NCI-H748 treated with DMSO at 0.1 percent for 48 hours (cell line): ENCODE measurements at places on chromosomes 6 and 20.

DNA sequence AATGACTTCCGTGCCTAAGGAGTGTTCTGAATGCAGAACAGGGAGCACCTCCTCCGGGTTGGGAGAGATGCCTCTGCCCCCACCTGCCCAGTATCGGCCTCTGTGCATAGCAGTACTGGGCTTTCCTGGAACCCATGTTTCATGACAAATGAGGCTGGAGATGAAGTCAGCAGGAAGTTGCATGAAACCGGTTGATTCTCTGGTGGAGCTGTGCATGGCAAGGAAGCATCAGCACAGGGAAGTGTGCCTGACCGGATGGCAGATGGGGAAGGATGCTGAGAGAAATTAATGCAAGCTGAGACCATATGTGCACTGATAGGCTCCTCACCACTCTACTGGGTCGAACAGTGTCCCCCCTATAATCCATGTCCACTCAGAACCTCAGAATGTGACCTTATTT lies 155.5 kb downstream of the CDH26 start:
- no peak for DNase-seq

- no peak for DNase-seq
Measured at GRCh38 chr6:67121115-67121514, 1414.1 kb upstream of the EYS start.

DNA sequence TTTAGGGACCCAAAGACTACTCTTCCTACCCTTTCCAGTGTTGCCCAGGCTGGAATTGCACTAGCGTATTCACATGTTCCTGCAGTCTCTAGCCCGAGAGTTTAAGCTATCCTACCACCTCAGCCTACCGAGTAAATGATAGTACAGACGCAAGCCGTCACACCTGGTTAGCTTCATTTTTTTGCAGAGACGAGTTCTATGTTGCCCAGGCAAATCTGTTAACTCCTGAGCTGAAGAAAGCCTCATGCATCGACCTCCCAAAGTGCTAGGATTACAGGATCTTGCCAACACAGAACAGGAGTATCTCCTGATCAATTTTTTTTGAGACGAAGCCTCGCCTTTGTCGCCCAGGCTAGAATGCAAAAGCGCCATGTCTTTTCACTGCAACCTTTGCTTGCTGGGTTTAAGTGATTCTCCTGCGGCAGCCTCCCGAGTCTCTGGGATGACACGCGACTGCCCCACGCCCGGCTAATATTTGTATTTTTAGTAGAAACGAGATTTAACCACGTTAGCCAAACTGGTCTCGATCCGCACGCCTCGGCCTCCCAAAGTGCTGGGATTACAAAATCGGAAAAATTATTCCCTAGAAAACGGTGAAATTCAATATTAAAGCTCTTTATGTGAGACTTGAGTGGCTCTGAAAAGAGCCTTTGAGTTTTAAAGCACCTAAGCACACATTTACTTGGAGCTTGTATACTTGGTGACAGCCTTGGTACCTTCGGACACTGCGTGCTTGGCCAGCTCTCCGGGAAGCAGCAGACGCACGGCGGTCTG lies 128.5 kb downstream of the HFE start:
- DNase-seq: no peak

DNA sequence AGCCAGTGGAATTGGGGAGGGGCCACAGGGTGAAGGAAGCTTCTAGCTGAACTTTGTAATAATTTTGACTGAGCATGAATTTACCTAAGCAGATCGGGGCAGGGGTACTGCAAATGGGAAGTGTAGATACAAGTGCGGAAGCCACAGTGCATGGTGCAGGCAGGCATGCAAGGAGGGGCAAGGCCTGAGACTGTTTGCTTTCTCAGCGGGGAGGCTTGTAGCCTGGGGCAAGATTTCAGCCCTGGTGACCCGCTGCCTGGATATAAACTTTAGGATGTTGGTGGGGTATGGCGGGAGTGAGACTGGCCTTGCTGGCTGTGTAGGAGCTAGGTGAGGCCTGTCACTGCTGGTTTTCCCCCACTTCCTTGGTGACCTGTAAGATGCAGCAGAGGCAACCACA lies 266.4 kb upstream of the PREP start:
- DNase-seq: no peak

- peak; percentile 83 for DNase-seq
Measured at GRCh38 chr6:107116328-107116892, 1.1 kb upstream of the BEND3 start.

- DNase-seq: no peak
Measured at GRCh38 chr6:45323656-45324224, 4.4 kb upstream of the RUNX2 start.

DNA sequence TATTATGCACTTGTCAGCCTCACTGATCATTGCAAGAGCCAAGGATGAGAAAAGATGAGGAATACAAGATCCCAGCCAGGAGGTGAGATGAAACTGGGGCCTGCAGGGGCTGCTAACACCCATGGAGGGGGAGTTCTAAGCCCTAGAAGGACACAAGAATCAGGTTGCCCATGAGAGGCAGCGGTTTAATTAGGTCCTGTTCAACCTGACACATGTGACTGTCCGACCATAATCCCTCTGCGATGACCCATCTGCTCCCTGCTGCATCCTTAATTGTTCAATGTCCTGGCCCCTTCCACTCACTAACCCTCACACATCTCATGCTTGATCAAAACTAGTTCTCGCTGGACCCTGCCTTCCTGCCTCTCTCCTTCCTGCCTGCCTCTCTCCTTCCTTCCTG lies 52.2 kb upstream of the NNAT start:
- no peak for DNase-seq

DNA sequence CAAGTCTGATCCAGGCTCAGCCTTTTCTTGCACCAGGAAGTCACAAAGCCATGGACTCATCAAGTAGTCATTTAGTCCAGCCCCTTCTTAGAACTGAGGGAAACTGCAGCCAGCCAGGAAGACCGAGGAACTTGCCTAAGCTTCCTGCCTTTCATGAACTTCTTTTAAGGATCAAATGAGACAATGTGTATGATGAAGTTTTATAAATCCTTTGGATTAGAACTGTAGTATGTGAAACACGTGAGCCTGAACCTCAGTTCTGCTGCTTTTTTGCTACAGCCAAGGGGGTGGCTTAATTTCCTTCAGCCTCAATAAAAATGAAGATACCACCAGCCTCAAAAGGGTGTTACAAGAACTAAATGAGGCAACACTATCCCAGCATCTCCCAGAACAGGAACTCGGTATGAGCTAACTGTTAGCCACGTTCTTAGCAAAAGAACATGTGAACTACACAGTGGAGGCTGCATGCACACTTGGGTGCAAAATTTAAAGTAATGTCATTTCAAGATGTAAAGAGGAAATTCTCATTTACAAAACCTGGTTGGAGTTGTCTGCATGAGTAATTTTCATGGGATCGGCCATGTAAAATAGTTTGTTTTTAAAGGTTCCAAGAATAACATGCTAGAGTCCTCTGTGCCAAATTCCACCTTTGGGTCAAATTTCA lies 76.0 kb upstream of the TBC1D7 start:
- DNase-seq: no peak

DNA sequence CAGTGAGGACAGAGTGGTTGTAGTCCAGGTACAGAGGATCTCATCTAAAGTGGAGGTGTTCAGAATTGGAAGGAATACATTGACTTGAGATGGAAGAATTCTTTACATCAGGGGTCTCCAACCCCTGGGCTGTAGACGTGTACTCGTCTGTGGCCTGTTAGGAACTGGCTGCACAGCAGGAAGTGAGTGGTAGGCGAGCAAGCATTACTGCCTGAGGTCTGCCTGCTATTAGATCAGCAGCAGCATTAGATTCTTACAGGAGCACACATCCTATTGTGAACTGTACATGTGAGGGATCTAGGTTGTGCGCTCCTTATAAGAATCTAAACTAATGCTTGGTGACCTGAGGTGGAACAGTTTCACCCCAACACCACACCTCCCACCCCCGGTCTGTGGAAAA lies 121.1 kb downstream of the CDKAL1 start:
- DNase-seq: no peak

- no peak for DNase-seq
Measured at GRCh38 chr6:110475066-110475653, 1.3 kb downstream of the SLC22A16 start.

DNA sequence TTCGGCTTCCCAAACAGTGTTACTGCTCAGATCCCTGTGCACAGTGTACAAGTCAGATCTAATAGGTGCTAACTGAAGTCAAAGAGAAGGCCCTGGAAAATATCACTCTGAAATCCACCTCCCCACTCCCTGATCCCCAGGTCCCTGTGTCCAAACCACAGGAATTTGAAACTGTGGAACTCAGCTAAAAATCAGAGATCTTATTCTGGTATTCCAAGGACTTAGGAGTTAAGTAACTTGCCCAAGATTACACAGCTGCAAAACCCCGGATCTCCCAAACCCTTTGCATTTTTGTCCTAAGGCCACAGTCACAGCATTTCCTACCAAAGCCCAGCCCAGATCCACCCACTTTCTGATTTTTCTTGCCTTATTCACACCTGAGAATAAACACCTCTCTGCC lies 32.3 kb upstream of the SLC23A2 start:
- no peak for DNase-seq

- no peak for DNase-seq
Measured at GRCh38 chr20:53287357-53288042, 306.1 kb downstream of the ZNF217 start.

GRCh38 chr20:34472246-34472925 lies 43.8 kb upstream of the DYNLRB1 start:
- no peak for DNase-seq

DNA sequence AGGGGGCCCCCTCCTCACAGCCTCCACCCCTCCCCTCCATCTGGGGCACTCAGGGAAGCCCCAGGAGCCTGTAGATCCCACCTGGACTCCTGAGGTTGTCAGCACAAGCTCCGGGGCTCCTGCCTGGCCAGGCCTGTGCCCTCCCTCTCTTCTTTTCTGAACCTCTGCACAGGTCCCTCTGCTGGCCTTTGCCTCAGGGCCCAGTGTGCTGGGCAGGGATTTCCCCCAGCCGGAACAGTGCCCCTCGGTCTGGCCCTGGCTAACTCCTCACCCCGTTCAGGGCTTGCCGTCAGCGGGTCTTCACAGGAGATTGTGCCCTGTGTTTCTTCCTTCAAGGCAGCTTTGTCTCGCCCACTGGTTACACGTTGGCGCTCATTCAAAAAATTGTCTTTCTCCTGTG lies 64.9 kb downstream of the SYNDIG1 start:
- DNase-seq: no peak

DNA sequence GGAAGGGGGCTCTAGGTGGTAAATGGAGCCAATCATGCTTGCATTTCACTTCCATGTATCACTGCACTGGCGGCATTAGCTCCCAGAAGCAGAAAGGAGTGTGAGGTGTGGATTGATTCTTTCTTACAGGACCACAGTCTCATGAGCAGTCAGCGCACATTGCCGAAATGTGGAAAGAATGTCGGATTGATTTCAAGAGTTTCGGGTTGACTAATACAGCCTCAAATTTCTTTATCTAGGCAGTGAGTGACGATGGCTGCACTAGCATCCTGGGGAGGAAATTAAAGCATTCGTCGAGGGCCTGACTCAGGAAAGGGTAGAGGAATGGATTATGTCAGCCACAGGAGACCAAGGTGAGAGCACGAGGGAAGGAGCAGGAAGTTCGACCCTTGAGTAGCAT lies 222.8 kb upstream of the CDYL start:
- DNase-seq: no peak

GRCh38 chr6:22147921-22148776 lies 148.7 kb downstream of the PRL start:
- DNase-seq: peak; percentile 81

DNA sequence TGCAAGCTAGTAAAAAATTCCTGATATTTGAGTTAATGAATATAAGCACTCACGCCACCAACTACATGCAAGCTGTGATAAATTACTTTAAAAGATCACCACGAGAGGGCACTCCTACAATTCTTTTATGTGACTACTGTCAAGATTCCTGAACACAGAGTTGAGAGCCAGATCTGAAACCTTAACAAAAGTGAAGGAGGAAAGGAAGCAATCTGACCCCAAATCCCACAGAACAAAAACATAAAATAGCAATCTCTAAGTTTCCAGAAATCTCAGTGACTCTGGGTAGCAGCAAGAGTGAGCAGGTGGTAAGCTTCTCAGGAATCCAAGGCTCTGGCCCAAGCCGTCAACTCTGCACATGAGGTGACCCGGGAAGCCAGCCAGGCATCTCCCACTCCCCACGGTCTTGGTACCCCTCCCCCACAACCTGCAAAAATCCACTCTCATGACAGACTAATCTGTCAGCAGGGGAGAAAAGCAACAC lies 55.1 kb downstream of the STAU1 start:
- no peak for DNase-seq

- DNase-seq: no peak
Measured at GRCh38 chr20:44180814-44181213, 6.2 kb downstream of the JPH2 start.

- DNase-seq: no peak
Measured at GRCh38 chr6:89745096-89745495, 74.5 kb downstream of the MDN1 start.

DNA sequence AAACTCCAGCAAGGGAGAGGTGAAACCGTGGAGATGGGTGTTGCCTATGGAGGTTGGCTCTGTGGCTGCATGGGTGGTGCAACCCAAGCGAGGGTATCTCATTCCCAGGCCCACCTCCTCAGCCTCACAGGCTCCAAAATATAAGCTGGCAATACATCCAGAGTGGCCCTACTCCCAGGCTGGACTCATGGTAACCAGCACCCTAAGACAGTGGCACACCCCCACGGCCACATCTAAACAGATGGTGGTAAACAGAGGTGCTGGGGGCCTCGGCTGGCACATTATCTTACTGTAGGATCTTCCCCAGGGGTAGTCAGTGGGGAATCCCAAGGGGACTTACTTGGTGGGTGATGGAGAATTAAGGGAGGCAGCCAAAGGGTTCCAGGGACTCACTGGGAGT lies 33.7 kb upstream of the CCND3 start:
- no peak for DNase-seq

DNA sequence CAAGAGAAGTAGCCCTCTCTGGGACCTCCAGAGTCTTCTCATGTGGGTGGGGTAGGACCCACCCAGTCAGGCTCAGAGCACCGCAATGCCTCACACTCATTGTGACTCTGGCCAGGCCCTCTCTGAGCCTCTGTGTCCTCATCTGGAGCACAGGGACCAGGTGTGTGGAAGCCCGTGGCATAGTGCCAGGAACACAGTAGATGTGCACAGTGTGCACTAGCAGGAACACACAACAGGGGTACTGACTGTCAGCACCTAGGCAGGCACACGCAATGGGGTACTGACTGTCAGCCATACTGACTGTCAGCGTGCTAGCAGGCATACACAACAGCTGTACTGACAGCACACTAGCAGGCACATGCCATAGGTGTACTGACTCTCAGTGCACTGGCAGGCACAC lies 2.0 kb upstream of the STMN3 start:
- no peak for DNase-seq

- DNase-seq: no peak
Measured at GRCh38 chr6:112691289-112691688, 344.2 kb downstream of the RFPL4B start.
